ENCODE measurements at places on chromosomes 13 and 19. TPM values are rescaled to one million over a fixed set of nuclear protein-coding genes. Genes with fewer than 3 reads are reported as not detected.

The KANK3 gene
- 0.20 TPM for total RNA-seq

The FPR3 gene
- total RNA-seq, result not detected

The FGF9 gene
- 4.3 TPM for total RNA-seq

The CYP4F22 gene
- total RNA-seq, result not detected

The SYCN gene
- total RNA-seq, result not detected

The CYP4F11 gene
- not detected for total RNA-seq

DNA sequence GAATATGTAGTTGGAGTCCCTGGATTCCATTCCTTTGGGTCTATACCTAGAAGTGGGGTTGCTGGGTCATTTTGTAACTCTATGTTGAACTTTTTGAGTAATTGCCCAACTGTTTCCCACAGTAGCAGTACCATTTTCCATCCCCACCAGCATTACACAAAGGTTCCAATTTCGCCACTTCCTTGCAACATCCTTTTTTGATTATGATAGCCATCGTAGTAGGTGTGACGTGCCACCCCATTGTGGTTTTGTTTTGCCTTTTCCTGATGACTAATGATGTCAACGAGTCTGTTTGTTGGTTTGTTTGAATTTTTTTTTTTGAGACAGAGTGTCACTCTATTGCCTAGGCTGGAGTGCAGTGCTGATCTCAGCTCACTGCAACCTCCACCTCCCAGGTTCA is 3.3 kb upstream of the PEX11G start:
- no peak for DNase-seq

- DNase-seq, result no peak
Observed at GRCh38 chr13:36251526-36251925, 37.2 kb upstream of the SOHLH2 start.

DNA sequence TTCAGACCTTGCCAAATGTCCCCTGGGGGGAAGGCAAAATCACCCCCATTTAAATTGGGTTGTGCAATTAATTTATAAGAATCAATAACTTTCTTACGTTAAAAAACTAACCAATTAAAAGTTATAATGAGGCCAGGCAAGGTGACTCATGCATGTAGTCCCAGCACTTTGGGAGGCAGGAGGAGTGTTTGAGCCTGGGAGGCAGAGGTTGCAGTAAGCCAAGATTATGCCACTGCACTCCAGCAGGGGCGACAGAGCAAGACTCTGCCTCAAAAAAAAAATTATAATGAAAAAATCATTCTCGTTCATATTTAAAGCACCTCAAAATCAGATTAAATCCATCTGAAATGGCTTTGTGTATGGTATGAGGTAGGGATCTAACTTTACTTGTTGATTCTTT is 18.4 kb upstream of the SIGLEC14 start:
- no peak for DNase-seq

DNA sequence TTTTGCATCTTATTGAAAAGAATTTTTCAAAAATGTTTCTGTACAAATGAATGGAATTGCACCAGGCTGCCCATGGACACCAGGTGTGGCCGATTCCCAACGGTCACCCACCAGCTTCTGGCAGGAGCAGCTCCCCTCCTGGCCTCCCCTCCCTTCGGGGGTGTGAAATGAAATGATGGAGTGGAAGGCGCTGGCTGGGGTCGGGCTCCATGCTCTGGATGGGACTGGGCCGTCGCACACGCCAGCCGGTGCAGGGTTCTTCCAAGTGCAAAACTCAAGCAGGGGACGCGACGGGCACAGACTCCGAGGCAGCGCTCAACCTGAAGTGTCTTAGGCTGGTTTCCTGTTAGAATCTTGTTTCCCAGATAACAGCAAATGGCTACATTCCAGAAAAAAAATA is 21.9 kb downstream of the C19orf44 start:
- no peak for DNase-seq

GRCh38 chr13:47166336-47166735 is 269.5 kb upstream of the HTR2A start:
- no peak for DNase-seq

DNA sequence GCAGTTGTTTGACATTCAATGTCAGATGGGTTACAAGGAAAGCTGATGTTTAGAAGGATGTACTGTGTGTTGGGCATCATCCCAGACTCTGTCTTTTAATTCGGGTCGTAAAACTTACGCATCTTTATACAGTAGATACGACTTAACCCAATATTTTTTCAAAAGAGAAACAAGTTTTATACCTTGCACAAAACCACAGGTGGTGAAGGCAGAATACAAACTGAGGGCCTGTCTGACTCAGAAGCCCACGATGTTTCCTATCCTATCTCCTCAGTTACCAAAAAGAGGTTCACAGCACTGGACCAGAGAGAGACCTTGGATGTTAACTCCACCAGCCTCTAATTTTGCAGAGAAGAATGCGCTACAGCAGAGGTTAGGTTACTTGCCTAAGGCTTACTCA is 477.0 kb downstream of the FOXO1 start:
- no peak for DNase-seq

GRCh38 chr13:50222569-50223332 is 207.5 kb downstream of the KCNRG start:
- peak; percentile 74 for DNase-seq

GRCh38 chr19:15320116-15320515 is 12.2 kb downstream of the BRD4 start:
- no peak for DNase-seq

DNA sequence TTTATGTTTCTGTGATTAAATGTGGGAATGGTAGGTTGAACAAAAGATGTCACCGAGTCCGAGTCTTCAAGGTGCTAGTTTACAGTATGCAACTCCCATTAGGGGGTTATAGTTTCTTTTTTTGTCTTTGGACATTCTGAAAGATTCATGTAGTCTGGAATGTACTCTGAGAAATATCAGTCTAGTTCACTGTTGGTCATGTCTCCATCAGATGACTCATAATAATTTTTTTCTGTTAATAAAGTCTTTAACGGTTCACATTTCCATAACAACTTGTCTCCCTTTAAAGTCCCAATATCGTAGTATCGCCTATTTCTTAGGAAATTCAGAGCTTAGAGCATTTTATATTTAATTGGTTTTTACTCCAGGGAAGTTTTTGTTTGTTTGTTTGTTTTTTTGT is 13.5 kb upstream of the ESD start:
- DNase-seq, result no peak

GRCh38 chr13:95893861-95894260 is 159.3 kb downstream of the UGGT2 start:
- no peak for DNase-seq
